ENCODE measurements at places on chromosomes 7 and 10. TPM values are rescaled to one million over a fixed set of nuclear protein-coding genes. Genes with fewer than 3 reads are reported as not detected.

- no peak for DNase-seq
Measured at GRCh38 chr10:6701289-6701688, 121.2 kb upstream of the PRKCQ start.

DNA sequence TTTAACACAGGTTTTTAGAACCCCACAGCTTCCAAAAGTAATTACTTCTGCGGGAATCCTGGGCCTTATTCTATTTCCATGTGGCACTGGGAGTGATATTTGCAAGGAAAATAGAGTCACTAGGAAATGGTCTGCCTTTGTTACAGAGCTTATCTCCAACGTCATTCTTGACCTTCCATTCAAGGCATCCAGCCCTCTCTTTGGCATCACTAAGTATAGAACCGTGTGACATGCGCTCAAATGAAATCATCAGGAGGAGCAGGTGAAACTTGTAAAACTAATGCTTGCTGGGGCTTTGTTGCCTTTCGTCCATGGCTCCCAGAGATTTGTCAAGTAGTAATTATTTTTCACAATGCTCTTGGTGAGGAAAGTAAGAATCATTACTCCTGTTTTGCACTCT lies 73.4 kb downstream of the PAPSS2 start:
- DNase-seq, result peak; percentile 90

DNA sequence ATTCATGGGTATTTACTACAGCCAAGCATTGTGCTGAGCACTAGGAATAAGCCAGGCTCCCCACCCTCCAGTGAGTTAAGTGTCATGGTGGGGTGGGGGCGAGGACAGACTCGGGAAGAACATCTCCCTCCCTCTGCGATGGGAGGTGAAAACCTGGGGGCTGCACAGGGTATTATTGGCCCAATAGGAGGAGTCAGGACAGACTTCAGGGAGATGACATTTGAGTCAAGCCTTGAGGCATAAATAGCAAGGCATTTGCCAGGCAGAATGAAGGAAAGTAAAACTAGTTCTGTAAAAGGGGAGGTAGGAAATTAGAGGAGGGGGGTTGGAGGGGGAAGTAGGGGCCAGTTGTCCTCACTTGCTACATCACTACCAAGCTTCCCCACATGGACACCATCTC lies 18.9 kb downstream of the NKX2-3 start:
- DNase-seq, result no peak

DNA sequence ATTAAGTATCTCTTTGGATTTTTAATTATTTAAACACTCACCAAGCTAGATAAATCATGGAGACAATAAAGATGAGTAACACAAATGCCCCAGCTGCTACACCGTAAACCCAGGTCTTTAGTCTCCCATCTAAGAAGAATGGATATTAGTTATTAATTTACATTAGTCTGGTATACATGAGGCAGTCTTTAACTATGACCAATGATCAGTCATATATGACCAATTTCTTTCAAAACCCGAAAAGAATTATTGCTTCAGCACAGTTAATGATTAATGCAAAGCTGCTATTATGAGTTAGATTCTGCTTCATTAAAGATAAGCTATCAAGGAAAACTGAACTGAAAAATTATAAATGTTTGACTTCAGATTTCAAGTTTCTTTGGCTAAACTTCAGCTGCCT lies 402.9 kb downstream of the PHF14 start:
- no peak for DNase-seq

- peak; percentile 70 for DNase-seq
Measured at GRCh38 chr7:117750612-117751563, 122.4 kb downstream of the CTTNBP2 start.

NCAPG2 gene
- total RNA-seq, result 27.5 TPM

TFPI2 gene
- 13.5 TPM for total RNA-seq

CRHR2 gene
- not detected for total RNA-seq

TLX1 gene
- not detected for total RNA-seq
